ENCODE measurements at places on chromosomes 5 and 9. TPM values are rescaled to one million over a fixed set of nuclear protein-coding genes. Genes with fewer than 3 reads are reported as not detected.
A peak's percentile ranks its signal among the peaks of the same experiment; 100 is the strongest.

DNA sequence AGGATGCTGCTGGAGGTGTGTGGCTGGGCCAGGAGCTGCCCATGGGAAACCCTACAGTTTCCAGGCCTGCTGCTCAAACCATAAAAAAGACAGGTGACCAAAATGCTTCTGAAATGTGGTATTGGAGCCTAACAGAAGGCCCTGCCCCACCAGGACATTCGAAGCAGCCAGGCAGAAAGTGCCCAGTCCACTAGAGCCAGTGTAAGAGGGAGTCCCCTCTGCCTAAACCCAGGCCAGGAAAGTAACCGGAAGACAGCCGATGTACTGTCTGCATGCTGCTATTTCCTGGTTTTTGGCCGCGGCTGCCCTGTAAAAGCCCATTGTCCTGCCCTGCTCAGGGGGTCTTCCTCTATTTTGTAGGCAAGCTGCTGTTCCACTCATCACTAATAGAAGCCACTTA is 150.7 kb upstream of the IRX2 start:
- no peak for DNase-seq
- no peak overlapping the region for H3K27ac ChIP-seq
- H3K4me1 ChIP-seq: no peaks in the 10 kb centered on the region
- no peaks in the 10 kb centered on the region for H3K27me3 ChIP-seq

GRCh38 chr9:82036086-82036485 is 47.5 kb downstream of the SPATA31D1 start:
- no peaks in the 10 kb centered on the region for H3K36me3 ChIP-seq
- no peak overlapping the region for H3K27ac ChIP-seq
- H3K4me3 ChIP-seq: no peak overlapping the region
- no peak for DNase-seq
- H3K4me1 ChIP-seq: no peaks in the 10 kb centered on the region

DNA sequence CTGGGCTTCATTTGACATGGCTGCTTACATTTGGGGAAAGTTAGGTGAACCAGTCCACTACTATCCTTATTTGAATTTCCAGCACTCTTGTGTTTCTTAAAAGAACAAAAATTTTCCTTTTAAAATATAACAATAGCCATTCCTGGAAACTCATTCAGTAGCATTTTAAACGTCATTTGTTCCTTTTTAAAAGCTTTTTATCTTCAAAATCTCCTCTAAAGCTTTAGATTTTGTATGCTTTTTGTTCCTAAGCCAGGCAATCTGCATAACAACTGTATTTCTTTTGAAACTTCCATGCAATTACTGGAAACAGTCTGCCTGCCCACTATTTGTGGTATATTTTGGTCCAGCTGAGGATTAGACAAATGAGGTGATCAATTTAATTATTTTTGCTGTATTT is 172.2 kb upstream of the PLCXD3 start:
- H3K4me3 ChIP-seq: no peak overlapping the region
- no peak for DNase-seq
- H3K36me3 ChIP-seq: no peaks in the 10 kb centered on the region
- no peak overlapping the region for H3K27ac ChIP-seq
- H3K27me3 ChIP-seq: no peaks in the 10 kb centered on the region

The UGT3A2 gene
- total RNA-seq: 1.0 TPM

DNA sequence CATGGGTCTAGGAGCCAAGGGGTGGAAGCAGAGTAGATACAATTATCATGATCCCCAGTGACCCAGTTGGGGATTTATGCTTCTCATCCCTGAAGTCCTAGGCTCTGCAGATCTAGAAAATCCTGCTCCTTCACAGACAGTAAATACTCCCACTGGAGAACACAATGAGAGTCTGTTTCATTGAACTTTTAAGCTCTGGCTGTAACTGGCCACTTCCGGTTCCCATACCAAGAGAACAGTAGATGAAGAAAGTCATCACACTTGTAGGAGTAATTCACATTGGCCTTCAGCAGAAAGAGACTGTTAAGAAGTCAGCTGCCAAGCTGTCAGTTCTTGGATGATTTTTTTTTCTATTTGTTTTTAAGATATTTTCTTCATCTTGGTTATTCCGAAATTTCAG is 597.1 kb downstream of the ACTL7B start:
- H3K4me1 ChIP-seq: no peaks in the 10 kb centered on the region
- H3K27ac ChIP-seq: no peak overlapping the region
- DNase-seq: no peak

The DMGDH gene
- 67.0 TPM for total RNA-seq

The ARRDC1 gene
- 22.3 TPM for total RNA-seq

GRCh38 chr5:107557051-107557658 is 113.6 kb downstream of the EFNA5 start:
- H3K4me1 ChIP-seq: no peaks in the 10 kb centered on the region
- no peaks in the 10 kb centered on the region for H3K36me3 ChIP-seq
- peak; percentile 41 for DNase-seq

DNA sequence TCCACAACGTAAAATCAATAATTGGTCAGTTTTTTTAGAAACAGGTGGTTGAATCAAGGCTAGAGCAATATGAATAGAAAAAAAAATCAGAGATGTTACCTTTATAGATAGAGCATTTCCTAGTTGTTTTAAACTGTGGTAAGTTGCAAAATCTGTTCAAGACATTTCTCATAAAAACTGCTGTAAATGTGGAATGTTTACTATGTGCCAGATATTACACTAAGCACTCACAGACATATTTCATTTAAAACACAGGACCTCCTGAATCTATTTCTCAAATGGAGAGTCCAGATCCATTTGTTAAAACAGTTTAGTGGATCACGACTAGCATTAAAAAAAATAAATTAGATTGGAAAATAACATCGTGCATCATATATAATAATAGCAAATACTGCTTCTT is 570.0 kb upstream of the ZNF608 start:
- H3K4me1 ChIP-seq: no peaks in the 10 kb centered on the region
- H3K27me3 ChIP-seq: no peaks in the 10 kb centered on the region
- no peak overlapping the region for H3K27ac ChIP-seq
- H3K4me3 ChIP-seq: no peak overlapping the region

DNA sequence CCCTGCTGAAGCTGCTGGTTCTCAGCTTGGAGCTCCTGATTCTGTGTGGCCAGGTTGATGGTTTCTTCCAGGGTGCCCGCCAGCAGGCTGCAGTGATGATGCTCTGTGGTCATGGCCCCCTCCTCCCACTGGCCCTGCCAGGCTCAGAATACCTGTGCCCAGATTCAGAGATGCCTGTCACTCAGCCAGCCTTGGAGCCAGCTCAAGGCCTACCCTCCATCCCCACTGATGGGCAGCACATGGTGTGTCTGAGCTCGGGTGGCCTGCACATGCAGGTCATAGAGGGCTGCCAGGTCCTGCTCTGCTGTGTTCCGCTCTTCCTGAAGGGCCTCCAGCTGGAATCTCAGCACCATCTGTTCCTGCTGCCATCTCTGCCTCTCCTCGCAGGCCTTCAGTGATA is 5.4 kb downstream of the SLC35A4 start:
- H3K36me3 ChIP-seq: peaks cover 13% of the 10 kb centered on the region
- H3K4me1 ChIP-seq: no peaks in the 10 kb centered on the region
- no peak overlapping the region for H3K27ac ChIP-seq
- DNase-seq: no peak

The IL5 gene
- not detected for total RNA-seq

The TRIM32 gene
- total RNA-seq: 6.2 TPM

GRCh38 chr5:107418902-107419301 is 251.8 kb downstream of the EFNA5 start:
- no peaks in the 10 kb centered on the region for H3K27me3 ChIP-seq
- no peak for DNase-seq
- H3K27ac ChIP-seq: no peak overlapping the region
- no peak overlapping the region for H3K4me3 ChIP-seq
- H3K36me3 ChIP-seq: no peaks in the 10 kb centered on the region

DNA sequence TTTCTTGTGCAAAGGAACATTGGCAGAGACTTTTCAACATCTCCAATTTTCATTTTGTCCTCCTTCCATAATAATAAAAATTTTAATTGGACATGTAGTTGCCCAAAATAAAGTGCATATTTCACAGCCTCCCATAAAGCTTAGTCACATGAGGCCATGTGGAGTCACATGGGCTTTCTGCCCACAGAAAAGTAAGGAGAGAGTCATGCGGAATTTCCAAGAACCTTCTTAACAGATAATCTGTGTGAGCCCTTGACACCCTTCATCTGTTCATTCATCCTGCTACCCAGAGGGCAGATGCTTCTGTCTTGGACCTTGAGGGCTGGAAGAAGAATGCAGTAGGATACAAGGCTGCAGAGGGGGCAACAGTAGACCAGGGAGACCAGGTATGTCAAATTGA is 60.7 kb downstream of the APTX start:
- H3K4me1 ChIP-seq: no peaks in the 10 kb centered on the region
- no peaks in the 10 kb centered on the region for H3K36me3 ChIP-seq
- no peaks in the 10 kb centered on the region for H3K27me3 ChIP-seq
- no peak overlapping the region for H3K27ac ChIP-seq

The HEMGN gene
- not detected for total RNA-seq

DNA sequence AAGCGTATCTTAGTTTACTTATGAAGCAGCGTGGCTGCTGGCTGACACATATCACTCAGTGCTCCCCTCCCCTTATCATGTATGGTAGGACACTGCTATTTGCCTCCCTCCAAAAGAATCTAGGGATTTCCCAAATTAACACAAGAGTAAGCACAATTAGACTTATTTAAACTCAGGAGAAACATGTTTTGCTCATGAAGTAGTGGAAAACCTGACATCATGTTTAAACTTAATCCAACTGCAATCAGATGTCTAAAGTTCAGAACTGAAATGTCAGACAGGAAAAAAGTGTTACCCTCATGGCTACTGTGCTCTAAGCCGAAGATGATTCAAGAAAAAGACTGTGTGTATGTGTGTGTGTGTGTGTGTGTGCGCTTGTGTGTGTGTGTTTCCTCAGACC is 324.1 kb upstream of the TNC start:
- no peak for DNase-seq
- no peaks in the 10 kb centered on the region for H3K36me3 ChIP-seq
- H3K4me3 ChIP-seq: no peak overlapping the region
- no peak overlapping the region for H3K27ac ChIP-seq
- H3K27me3 ChIP-seq: no peaks in the 10 kb centered on the region

The CYFIP2 gene
- 72.3 TPM for total RNA-seq

DNA sequence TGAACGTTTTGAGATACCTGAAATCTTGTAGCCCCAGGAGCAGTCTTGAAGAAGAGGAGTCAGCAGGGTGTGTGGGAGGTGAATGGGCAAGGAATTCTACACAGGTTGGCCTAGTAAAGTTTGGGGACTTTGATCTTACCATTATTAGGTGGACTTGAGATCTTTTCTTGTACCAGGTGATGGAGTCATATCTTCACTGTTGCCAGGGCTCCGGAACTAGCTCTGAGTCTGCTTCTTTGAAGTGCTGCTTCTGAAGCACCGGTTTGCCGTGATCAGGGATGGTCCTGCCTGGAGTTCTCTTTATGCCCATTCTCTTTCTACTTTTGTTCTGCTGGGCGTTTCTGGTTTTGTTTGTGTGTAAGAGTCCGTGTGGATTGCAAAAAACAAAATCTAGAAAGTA is 27.4 kb downstream of the RCL1 start:
- H3K4me1 ChIP-seq: peaks cover 28% of the 10 kb centered on the region
- DNase-seq: no peak
- no peaks in the 10 kb centered on the region for H3K36me3 ChIP-seq
- no peaks in the 10 kb centered on the region for H3K27me3 ChIP-seq

The OTP gene
- not detected for total RNA-seq

- no peak overlapping the region for H3K4me3 ChIP-seq
- H3K27me3 ChIP-seq: no peaks in the 10 kb centered on the region
- H3K4me1 ChIP-seq: no peaks in the 10 kb centered on the region
- H3K36me3 ChIP-seq: peaks cover 21% of the 10 kb centered on the region
Observed at GRCh38 chr9:111381006-111381405, 51.0 kb upstream of the OR2K2 start.

DNA sequence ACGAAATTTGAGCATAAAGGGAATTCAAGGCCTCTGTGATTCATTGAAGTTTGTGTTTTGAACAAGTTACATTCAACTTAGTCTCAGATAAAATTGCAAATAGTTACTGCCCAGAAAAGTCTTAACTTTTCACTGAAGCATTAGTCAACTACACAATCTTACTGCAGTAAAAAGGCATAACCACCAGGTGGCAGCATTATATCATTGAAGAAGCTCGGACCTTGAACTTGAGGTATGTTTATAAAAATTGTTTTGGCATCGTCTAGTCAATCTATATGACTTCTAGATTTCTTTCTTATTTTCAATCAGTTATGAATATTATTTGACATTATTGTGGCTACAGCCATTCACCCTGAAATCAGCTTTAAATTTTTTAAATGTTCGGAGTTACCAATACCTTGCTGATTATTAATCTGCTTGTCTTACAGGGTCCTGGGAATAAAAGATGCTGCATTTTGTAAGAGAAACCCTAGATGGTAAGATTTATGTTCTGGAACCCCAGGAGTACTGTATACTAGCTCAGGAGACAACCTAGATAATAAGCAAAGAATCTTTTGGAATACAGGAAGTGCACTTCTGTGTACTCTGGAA is 83.9 kb upstream of the GRAMD2B start:
- no peaks in the 10 kb centered on the region for H3K27me3 ChIP-seq
- no peak overlapping the region for H3K27ac ChIP-seq
- H3K4me1 ChIP-seq: no peaks in the 10 kb centered on the region
- no peaks in the 10 kb centered on the region for H3K36me3 ChIP-seq
- no peak for DNase-seq

- no peaks in the 10 kb centered on the region for H3K36me3 ChIP-seq
- no peak overlapping the region for H3K4me3 ChIP-seq
- no peaks in the 10 kb centered on the region for H3K27me3 ChIP-seq
Observed at GRCh38 chr5:67400752-67401151, 204.2 kb upstream of the CD180 start.

The C5orf58 gene
- not detected for total RNA-seq

- no peaks in the 10 kb centered on the region for H3K36me3 ChIP-seq
- H3K4me1 ChIP-seq: no peaks in the 10 kb centered on the region
- no peak overlapping the region for H3K27ac ChIP-seq
- H3K27me3 ChIP-seq: no peaks in the 10 kb centered on the region
Observed at GRCh38 chr9:88177371-88177770, 39.1 kb upstream of the SPATA31C2 start.

DNA sequence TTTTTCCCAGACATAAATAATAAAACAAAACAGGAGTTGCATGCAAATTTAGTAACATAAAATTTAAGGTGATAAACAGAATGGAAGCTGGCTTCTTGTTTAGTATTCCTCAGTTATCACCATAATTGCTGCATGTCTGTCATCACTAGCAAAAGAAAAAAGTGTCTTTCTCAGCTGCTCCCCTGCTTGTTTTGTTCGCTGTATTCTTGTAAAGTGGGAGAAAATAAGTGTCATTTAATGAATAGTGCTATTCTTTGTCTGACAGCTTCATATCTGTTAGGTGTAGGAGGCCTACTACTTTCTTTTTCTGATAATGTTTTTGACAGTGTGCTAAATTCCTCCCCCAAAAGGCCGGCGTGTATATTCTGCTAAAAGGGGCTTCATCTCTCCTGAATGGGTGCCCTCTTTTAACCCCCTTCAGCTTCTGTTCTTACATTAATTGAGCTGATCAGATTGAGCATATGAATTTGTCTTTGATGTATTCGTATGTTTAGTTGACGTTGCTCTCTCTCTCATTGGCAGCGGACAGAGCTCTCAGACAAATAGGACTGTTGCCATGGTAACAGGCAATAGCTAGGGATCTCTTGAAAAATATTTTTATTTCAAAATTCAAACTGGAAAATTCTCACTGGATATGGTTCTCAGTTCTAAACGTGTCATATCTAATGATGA is 303.8 kb downstream of the KIAA0825 start:
- H3K27ac ChIP-seq: no peak overlapping the region
- DNase-seq: no peak
- no peaks in the 10 kb centered on the region for H3K36me3 ChIP-seq
- H3K27me3 ChIP-seq: no peaks in the 10 kb centered on the region
- H3K4me1 ChIP-seq: no peaks in the 10 kb centered on the region

- no peaks in the 10 kb centered on the region for H3K36me3 ChIP-seq
- no peak overlapping the region for H3K4me3 ChIP-seq
- no peaks in the 10 kb centered on the region for H3K4me1 ChIP-seq
- no peak for DNase-seq
Observed at GRCh38 chr5:35736280-35736679, 118.6 kb downstream of the SPEF2 start.
